ENCODE measurements at places on chromosomes 1 and 21.
A peak's percentile ranks its signal among the peaks of the same experiment; 100 is the strongest.

GRCh38 chr21:36820176-36821031, 121.5 kb downstream of the SIM2 start:
- DNase-seq: no peak

GRCh38 chr1:106817575-106817974, 238.9 kb upstream of the PRMT6 start:
- no peak for DNase-seq

GRCh38 chr1:51878616-51879336, at the start of gene NRDC:
TSS of gene NRDC (minus strand) at chr1:51878727. CDS start at chr1:51878615, 112 bp downstream.
- DNase-seq: peak; percentile 100

- DNase-seq: no peak
Observed at GRCh38 chr21:42503711-42504110, 7.7 kb upstream of the RSPH1 start.

DNA sequence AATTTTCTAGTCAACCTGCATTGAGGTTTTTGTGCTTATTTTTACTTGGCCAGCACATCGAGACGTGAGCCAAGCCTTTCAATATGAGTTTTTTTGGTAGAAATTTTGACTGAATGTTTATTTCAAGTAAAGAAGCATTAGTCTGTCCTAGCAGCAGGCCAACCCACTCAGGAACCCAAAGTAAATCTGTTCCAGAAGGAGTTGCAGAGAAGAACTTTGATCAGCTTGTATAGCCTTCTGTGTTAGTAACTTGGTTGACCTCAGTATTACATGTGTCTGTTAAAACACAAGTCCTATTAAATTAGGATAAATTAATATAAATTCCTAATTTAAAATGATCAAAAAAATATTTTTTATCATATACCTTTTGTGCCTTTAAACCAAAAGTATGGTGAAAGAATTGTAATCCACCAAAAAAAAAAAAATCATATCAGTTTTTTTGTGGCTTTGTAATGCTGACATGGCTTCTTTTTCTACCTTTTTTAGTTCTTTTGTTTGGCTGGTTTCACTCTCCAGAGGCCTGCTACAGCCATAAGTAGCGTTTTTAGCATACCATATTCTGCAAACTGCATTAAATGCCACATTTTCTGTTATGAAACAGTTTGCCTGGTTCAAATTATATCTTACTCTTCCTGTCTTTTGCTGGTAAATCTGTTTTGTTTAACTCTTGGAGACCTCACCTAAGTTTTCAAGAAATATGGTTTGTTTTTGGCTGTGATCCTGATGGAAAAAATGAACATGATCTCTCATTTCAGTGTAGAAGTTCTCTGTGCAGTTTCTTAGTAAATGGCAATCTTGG, 39.5 kb downstream of the ATF6 start:
- no peak for DNase-seq

DNA sequence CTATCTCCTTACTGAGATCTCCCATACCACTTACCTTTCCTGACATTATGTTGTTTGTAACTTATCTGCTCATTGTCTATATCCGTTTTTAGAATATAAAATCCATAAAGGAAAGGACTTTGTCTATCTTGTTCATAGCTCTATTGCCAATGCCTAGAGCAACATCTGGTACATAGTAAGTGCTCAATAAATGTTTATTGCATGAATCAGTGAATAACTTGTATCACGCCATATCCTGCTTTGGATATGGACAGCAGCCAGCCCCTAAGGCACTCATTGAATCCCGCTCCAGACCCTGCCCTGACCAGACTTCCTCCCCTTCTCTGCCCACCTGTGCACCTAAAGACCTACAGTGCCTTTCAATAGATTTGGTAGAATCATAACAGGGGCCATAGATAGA, 298.1 kb upstream of the PLXNA2 start:
- DNase-seq: no peak

Measured in activated T-cell treated with anti-CD3 and anti-CD28 coated beads for 24 hours (primary cell).